Ureter (tissue), 1 donor: ENCODE measurements at places on chromosomes 3 and 15. TPM values are rescaled to one million over a fixed set of nuclear protein-coding genes. Genes with fewer than 3 reads are reported as not detected.
A peak's percentile ranks its signal among the peaks of the same experiment; 100 is the strongest.

DNA sequence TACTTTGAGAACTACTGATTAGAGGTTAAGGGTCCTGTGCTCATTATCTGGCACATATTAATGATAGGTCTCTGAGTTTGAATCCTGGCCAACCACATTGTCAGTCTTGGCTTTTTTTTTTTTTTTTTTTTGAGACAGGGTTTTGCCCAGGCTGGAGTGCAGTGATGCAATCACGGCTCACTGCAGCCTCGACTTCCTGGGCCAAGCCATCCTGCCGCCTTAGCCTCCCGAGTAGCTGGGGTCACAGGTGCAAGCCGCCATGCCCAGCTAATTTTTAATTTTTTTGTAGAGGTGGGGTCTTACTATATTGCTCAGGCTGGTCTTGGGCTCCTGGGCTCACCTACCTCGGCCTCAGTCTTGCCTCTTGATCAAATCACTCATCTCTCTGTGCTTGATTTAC, 547 bp upstream of the PCCB start:
- DNase-seq, result no peak

GRCh38 chr3:144665567-144666053, 694.0 kb downstream of the DIPK2A start:
- DNase-seq, result no peak

- no peak for DNase-seq
These were observed 3.2 kb upstream of the EIF1B start for GRCh38 chr3:40306336-40306735.

GRCh38 chr3:192258721-192259120, 468.6 kb downstream of the FGF12 start:
- DNase-seq, result no peak

- DNase-seq, result no peak
These were observed 2.6 kb upstream of the LOXL1 start for GRCh38 chr15:73923488-73924164.

DNA sequence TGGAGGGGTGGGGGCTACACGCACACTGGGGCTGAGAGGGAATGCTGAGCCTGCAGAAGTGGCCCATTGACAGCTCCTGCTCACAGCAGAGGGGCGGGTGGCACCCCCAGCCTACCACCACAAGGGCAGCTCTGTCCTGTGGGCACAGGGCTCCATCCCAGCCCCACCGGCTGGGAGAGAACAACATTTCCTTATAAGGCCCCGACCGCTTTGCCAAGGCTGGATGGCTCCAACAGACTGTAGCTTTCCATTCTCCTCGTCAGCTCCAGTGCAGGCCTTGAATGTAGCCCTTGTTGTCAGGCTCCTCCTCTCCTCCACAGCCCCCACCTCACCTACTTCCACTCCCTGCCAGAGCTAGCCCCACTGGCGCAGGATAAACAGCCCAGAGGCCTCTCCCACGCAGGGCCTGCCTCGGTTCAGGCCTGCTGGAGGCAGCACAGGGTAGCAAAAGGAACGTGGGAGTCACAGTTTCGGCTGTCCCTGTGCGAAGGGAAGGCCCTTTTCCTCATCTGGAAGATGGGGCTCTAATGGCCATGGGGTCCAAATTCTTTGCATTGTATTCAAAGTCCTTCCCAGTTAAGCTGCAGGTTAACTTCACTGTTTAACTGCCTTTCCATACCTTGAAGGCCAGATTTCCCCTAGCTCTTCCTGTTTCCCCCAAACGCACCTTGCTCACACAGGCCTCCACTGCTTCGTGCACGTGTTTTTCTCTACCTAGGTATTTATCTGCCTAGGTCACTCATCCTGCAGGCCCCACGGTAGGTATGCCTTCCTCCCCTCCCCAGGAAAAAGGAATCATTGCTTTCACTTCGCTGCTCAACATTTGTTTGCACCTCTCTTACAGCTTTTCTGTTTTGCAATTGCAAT, 101.6 kb upstream of the LPP start:
- peak; percentile 88 for DNase-seq

DNA sequence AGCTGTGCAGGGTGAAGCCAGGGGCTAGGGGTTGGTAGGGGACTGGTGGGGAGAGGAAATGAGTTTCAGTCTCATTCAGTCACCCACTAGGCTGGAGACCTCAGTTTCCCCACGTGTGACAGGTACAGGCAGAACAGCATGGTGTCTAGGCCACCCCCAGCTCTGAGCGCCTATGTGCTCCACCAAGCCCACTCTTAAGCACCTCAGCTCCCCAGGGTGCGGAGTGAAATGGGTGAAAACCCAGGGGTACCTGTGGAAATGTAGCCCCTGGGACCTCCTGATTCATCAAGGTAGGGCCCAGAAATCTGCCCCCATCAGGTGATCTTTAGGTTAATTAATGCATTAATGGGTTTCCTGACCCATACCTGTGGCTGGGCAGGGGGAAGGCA, 3.7 kb downstream of the ATP2B2 start:
- DNase-seq, result no peak

- no peak for DNase-seq
These were observed 451.1 kb upstream of the TPRG1 start for GRCh38 chr3:188720636-188721035.

GRCh38 chr15:57563416-57563815, 28.3 kb upstream of the MYZAP start:
- DNase-seq, result no peak

- no peak for DNase-seq
These were observed 10.0 kb downstream of the TIMMDC1 start for GRCh38 chr3:119508172-119508845.

SLC9A9 gene
- total RNA-seq, result 15.0 TPM

PLIN1 gene
- total RNA-seq, result 4.6 TPM

SCAANT1 gene
- not detected for total RNA-seq

FILIP1L gene
- total RNA-seq, result 136 TPM
